ENCODE measurements at places on chromosomes 16 and 17.

DNA sequence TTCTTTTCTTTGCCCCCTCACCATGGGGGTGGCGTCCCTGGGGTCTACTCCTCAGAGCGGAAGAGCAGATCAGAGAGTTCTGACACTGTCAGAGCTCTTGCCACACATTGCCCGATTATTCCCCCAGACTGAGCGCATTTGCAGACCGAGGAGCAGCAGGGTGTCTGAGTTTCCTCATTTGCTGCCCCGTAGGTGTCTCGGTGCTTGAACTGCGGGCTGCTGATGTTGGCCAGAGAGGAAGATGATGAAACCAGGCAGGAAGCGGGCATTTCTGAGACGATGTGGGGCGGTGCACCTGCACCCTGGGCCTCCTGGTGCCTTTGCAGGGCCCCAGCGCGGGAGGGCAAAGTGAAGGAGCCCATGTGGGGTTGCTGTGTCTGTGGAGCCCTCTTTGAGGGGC, 55.2 kb downstream of the ARSG start:
- no peak for DNase-seq

DNA sequence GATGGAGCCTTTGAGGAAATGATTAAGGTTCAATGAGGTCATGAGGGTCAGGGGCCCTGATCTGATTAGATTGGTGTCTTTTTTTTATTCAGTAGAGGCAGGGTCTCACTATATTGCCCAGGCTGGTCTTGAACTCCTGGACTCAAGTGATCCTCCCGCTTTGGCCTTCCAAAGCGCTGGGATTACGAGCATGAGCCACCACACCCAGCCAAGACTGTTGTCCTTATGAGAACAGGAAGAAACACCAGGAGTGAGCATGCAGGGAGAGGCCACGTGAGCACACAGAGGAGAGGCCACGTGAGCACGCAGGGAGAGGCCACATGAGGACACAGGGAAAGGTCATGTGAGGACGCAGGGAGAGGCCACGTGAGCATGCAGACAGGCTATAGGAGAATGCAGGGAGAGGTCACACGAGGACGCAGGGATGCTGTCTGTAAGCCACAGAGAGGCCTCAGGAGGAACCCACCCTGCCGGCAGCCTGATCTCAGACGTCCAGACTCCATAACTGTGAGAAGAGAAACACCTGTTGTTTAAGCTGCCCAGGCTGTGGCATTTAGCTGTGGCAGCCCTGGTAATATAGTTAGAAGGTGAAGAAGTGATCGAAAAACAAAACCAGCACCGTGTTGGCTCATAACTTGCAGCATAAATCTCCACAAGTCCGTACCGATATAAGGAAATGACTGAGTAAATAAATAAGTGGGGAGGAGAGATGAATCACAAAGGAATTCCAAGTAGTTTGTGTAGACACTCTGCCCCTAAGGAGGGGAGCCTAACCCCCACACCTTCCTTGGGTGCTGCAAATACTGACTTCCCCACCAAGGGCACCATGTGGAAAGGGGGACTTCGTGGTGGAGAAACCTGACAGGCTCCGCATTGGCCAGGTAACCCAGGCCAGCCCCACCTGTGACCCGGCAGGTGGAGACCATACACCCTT, 14.6 kb upstream of the CSNK1D start:
- DNase-seq: no peak

GRCh38 chr16:79439901-79440300, 160.6 kb downstream of the MAF start:
- DNase-seq: no peak

DNA sequence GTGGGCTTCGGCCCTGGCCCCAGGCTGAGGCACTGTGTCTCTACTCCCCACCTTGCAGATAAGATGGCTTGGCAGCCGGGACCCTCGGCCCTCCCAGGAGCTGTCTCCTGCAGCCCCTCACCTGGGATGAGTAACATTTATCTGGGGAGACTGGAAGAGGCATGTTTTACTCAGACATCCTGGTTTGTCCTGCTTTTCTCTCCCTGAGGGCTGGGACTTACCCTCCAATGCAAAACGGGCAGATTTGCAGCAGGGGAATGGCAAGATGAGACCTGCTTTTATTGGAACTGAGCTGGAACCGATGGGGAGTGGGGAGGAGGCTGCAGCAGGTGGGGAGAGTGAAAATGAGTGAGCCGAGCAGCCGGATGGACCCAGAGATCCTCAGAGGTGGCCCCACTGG, 27.3 kb upstream of the UBE2G1 start:
- no peak for DNase-seq

- DNase-seq: no peak
These were observed 323.7 kb upstream of the CDH11 start for GRCh38 chr16:65445313-65446260.

Data from right kidney (tissue), 9 donors.